ENCODE measurements at places on chromosomes 4 and X.

- DNase-seq, result no peak
Measured at GRCh38 chr4:85725721-85726170, 250.8 kb downstream of the ARHGAP24 start.

DNA sequence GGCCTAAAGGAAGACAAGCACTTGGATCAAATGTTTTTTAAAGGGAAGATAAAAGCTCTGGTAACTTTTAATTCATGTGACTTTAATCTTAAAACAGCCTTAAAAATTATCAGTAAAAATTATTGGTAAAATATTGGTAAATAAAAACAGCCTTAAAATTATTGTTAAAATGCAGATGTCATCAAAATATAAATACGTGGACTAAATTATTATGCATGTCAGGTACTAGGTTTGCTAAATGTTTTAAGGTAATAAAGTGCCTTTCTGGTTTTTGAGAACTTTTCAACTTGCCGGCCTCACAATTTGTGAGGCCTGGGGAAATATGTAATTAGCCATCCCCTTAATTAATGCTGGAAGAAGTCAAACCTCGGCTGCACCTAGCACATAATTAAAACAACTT is 147.7 kb downstream of the PRR32 start:
- DNase-seq, result no peak

DNA sequence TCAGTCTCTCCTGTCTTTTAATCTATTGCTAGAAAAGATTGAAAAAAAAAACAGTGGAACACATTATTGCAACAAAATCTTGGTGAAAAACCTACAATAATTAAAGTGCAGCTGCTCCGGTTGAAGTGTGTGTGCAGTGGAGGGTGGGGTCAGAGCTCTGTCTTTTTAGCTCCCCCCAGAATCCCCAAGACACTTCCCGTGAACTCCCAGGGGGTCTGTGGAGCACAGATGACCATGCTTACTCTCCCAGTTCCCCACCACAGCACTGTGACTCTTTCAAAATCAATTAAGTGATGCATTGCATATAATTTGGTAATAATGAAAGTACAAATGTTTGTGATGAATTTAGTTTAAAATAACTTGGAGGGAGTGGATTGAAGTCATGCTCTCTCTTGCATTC is 15.7 kb upstream of the SLC10A4 start:
- no peak for DNase-seq

DNA sequence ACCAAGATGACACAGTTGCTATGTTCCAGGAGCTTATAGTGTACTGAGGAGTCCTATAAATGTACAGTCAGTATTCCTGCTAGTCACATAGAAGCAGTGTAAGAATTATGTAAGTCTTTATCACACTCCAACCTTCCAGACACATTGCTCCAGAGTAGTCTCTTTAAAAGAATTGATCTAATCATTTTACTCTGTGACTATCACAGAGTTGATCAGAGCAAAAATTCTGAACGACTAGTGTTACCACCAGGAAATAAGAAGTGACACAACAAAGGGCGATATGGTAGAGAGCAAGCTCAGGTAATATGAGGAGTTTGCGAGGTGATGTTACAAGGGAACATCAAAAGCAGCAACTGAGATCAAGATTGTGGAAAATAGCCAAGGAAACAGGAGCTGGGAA is 9.0 kb upstream of the HPF1 start:
- no peak for DNase-seq

- no peak for DNase-seq
Measured at GRCh38 chr4:8671712-8672290, 79.2 kb downstream of the CPZ start.

DNA sequence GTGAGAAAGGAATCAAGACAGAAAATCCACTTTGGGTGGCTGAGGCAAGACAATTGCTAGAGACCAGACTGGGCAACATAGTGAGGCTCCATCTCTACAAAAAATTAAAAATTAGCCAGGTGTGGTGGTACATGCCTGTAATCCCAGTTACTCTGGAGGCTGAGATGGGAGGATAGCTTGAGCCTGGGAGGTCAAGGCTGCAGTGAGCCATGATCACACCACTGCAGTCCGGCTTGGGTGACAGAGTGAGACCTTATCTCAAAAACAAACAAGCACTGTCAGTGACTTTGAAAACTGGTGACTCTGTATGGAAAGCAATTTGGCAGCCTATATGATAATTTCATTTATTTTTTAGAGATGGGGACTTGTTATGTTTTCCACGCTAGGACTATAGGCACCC is 2.3 kb upstream of the ELOVL6 start:
- DNase-seq, result no peak

GRCh38 chrX:49120091-49120490 is 3.4 kb downstream of the GPKOW start:
- no peak for DNase-seq

GRCh38 chr4:182788201-182788600 is 129.0 kb downstream of the DCTD start:
- no peak for DNase-seq

GRCh38 chr4:165156906-165157305 is 44.2 kb upstream of the TMEM192 start:
- no peak for DNase-seq

DNA sequence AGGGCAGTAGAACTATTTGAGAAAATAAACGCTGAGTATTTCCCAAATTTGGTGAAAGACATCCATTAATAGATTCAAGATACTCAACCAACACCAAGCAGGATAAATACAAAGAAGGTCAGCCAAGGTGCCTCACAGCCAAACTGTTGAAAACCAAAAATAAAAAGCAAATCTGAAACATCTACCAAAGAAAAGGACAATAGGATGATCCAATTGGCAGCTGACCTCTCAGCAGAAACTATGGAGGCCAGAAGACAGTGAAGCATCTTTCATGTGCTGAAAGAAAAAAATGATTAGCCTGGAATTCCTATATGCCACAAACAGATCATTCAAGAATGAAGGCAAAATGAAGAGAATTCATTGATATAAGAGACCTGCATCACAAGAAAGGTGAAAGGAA is 44.9 kb downstream of the USP46 start:
- no peak for DNase-seq

- no peak for DNase-seq
Measured at GRCh38 chrX:108022491-108023089, 22.3 kb upstream of the VSIG1 start.

DNA sequence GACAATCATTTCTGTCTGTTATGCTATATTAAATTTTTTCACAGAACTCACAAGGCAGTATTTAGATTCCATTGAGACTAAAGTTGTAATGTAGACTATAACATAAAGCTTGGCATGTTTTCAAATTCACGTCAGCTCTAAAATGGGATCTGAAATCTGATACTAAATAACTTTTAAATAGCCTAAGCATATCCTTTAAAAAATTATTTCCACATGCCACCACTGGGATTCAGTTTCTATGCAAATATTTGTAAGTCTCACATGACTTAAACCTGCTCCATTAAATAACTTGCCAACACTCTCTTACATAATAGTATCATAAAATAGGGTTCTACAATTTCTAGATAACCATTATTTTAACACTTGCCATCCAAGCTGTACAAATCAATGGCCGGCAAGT is 32.4 kb downstream of the KLHL8 start:
- DNase-seq, result no peak

- DNase-seq, result no peak
Measured at GRCh38 chr4:153780876-153781275, 8.0 kb downstream of the SFRP2 start.
